Myocyte (in vitro differentiated cells): ENCODE measurements at places on chromosomes 7 and 10. TPM values are rescaled to one million over a fixed set of nuclear protein-coding genes. Genes with fewer than 3 reads are reported as not detected.
A peak's percentile ranks its signal among the peaks of the same experiment; 100 is the strongest.

The ACTR3C gene
- total RNA-seq = 0.32 TPM in 1 of 2 replicates, not detected in the other

The CYP3A4 gene
- 0.11 TPM in 1 of 2 replicates, not detected in the other for total RNA-seq

The EIF5AL1 gene
- total RNA-seq = 0.31 and 0.62 TPM in 2 replicates

The PHYHIPL gene
- total RNA-seq = not detected in 2 replicates

The FZD1 gene
- 13.3 and 14.2 TPM in 2 replicates for total RNA-seq

The ARMC3 gene
- not detected in 2 replicates for total RNA-seq

The TMEM270 gene
- total RNA-seq = not detected in 2 replicates

The PIK3AP1 gene
- total RNA-seq = 0.29 and 2.0 TPM in 2 replicates

DNA sequence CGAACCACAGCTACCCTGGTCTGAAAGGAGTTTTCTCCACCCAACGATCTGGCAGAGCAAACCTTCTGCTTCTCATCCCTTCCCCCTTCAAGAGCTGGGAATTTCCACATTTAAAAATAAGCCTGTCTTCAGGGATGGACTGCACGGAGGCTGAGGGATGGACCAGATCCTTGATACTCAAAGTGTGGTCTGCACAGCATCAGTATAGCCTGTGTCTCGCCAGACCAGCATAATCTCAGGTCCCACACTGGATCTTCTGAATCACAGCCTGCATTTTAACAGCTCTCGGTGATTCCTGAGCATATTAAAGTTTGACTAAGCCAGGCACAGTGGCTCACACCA, 7.1 kb downstream of the KCNMA1 start:
- no peak for DNase-seq

- no peak for DNase-seq
These were observed 558.4 kb downstream of the SDK1 start for GRCh38 chr7:3859431-3859830.

DNA sequence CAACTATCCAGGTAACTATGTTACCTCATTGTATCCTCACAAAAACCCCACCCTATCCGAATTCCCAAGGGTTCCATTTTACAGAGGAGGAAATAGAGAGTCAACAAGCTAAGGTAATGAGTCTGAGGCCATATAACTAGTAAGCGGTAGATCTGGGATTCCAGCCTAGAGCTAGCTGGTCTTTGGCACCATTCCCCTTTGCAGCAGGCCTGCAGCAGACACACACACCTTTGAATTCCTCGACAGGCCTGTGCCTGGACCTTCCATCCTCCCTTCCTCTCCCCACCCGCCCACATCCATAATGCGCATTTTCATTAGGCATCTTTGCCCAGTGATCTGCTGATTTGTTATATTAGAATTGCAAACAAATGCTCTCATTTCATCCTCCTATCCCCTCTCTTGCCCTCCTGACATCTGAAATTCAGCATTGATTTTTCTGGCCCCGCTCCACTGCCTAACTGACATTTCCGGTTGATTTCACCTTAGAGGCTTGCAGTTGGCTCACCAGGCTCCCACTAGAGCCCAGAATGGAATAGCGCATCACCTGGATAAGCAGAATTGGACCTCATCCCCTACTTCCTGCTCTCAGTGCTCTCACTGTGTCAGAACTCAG, 129.5 kb downstream of the PLXNA4 start:
- DNase-seq = no peak

- DNase-seq = peak; percentile 28
These were observed 78.3 kb downstream of the HTR7 start for GRCh38 chr10:90779548-90779947.

- no peak for DNase-seq
These were observed 171.6 kb upstream of the AUTS2 start for GRCh38 chr7:69426705-69427104.

GRCh38 chr10:117670116-117670904, 127.8 kb downstream of the EMX2 start:
- DNase-seq = no peak

DNA sequence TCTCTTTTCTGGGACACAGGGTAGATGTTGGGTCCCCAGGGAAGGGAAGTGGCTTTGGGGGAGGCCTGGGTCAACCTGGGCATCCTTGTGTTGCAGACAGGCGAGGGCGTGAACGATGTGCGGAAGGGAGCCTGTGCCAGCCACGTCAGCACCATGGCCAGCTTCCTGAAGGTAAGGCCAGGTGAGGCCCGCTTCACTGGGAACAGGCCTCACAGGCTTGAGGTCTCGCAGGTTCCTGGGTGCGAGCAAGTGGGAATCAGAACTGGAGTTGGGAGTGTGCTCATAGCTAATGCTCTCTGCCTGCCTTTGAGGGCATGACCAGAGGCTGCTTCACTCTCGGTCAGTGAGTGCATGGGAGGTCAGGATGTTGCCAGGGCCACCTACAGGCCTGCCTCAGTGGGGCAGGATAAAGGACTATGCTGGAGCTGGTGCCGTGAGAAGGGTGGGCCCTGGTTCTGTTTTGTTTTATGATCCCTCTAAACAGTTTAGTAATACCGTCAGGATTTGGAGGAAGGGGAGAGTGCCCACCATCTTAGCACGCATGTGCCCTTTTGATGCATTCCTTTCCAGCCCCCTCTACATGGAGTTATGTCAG, 8.4 kb downstream of the DBNL start:
- no peak for DNase-seq

- DNase-seq = no peak
These were observed 143.5 kb downstream of the NEURL1 start for GRCh38 chr10:103637011-103637410.

GRCh38 chr7:117780832-117781231, 92.4 kb downstream of the CTTNBP2 start:
- DNase-seq = peak; percentile 68

DNA sequence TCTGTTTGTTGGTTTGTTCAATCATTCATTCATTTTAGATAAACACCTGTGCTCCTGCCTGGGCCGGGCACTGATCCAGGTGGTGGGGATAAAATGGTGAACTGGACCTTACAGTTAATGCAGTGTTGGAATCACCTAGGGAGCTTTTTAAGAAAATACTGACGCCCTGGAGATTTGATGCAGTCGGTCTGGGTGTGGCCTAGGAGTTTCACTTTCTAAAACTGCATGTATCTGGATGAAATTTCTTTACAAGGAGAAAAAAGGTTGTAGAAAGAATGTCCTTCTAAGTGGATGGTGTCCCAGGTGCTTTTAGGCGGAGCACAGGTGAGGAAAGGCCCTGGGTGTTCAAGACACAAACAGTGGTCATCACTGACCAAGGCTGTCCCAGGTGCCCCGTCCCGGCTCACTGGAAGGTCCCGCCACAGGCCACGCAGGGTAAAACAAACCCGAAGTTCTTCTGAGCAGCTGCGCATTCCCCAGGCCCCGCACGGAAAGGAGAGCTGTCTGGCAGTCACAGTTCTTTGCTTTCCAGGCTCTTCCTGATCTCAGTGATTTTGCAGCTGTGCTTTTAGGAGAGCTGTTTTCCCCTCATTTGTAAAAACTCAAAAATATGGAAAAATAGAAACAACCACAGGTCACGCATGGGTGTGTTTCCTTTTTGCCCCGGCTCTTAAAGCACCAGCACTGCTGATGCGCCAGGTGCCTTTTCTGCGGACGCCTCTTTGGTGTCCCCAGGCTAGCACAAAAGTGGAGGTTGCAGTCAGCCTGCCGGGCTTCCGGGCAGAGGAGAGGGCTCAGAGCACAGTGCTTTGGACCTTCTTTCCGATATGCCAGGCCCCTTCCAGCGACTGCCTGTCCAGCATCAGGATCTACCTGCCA, 161.9 kb downstream of the GRK5 start:
- DNase-seq = peak; percentile 80

DNA sequence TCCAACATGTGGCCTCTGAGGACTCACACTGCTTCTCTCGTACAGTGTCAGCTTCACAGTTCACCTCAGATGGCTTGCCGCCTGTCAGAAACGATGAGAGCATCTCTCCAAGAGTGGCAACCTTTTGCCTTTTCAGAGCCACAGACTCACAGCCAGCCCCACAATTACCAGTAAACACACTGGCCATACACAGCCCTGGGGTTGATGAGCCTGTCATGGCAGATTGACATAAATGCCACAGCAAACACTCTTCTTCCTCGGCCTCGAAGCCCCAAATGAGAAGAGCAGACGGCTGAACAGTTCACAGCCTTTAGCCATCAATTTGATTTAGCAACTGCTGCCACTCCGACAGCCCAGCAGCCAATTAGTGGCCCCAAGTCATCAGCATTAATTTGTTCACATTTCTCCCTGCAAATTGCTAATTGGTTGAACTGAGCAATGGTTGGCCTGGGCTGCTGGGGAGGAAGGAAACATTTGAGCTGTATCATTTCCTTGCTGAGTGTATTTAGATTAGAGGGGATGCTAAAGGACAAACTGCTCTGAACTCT, 1142.9 kb downstream of the SORCS3 start:
- DNase-seq = no peak

GRCh38 chr10:16761300-16761699, 55.9 kb downstream of the RSU1 start:
- no peak for DNase-seq

GRCh38 chr7:36549029-36549428, 159.4 kb downstream of the ANLN start:
- no peak for DNase-seq

DNA sequence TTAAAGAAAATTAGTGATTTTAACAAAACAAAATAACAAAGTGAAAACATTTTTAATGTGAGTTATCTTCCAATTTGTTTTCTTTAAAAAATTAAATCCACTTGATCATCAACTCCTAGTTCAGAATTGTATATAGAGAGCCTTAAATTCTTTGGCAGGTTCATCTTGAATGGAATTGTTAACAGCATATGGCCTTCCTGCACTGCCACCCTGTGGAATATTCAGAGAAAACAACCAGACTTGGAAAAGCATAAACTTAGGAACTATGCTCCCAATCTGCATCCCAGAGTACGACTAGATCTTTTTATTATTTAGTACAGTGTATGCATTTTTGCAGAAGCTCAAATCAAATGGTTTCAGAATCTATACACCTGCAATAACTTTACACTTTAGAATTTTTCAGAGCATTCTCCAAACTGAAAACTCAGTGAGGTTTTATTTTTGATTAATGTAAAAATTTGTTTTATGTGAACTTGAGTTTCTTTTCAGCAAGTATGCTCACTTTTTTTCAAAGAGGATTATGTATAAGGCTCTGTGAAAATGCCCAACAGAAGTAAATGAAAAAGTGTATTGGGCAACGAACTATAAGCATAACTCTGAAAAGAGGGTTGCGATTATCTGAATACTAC, 44.9 kb upstream of the ANK3 start:
- peak; percentile 71 for DNase-seq

- no peak for DNase-seq
These were observed 466.0 kb downstream of the KIF20B start for GRCh38 chr10:90167174-90168064.

GRCh38 chr7:137418841-137419240, 75.3 kb upstream of the PTN start:
- DNase-seq = no peak

- DNase-seq = no peak
These were observed 11.2 kb upstream of the GSTO1 start for GRCh38 chr10:104243512-104243911.

DNA sequence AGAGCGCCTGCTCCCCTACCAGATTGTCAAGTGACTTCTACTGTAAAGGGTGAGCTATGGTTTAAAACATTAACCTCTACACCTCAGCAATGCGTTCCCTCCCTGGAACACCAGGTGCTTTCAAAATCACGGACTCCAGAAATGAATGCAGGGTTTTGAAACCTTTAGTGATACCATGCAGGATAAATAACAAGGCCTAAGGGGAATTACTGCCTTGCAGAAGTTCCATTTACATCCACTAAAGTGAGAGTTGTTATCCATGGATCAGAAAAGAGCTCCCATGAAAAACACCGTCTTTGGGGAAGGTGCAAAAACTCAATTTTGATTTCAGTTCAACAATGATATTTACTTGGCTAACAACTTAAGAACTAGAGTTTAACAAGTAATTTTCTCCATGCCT, 4.0 kb downstream of the FZD8 start:
- no peak for DNase-seq

DNA sequence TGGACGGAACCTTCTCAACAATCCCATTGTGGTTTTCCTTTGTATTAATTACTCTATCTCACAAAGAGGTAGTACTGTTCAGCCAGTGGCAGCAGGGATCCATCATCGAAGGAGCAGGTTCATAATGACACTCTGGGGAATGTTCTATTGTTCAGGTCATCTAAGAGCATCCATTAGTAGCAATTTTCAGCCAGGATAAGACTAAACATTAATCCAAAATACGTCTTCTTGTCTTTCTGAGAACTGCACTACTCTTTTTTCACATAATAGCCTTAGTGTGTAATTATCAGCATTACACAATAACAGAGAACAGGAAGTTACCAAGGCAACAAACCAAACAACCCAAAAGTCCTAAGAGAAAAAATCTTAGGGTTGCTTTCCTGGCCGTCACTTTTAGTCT, 259.5 kb upstream of the VWC2 start:
- DNase-seq = no peak
